Gastroesophageal sphincter (tissue), 4 donors: ENCODE measurements at places on chromosomes 7 and 10. TPM values are rescaled to one million over a fixed set of nuclear protein-coding genes. Genes with fewer than 3 reads are reported as not detected.

DNA sequence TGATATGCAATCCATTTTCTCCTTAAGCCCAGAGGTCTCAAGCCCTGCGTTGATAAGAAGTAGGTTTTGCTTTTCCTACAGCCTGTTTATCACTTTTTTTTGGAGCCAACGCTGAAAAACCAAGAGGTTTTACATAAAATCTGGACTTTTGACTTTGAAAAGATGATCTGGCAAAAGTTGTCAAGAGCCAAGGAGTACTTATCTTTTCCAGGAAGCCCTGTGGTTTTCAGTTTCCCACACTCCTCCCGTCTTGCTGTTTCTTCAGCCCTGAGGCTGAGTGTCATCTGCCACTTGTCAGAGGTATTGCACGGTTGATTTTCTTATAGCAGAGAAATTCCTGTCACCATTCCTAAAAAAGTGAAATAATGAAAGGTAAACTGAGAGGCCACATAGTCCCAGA is 108.7 kb downstream of the TYW1 start:
- ATAC-seq: no peak

DNA sequence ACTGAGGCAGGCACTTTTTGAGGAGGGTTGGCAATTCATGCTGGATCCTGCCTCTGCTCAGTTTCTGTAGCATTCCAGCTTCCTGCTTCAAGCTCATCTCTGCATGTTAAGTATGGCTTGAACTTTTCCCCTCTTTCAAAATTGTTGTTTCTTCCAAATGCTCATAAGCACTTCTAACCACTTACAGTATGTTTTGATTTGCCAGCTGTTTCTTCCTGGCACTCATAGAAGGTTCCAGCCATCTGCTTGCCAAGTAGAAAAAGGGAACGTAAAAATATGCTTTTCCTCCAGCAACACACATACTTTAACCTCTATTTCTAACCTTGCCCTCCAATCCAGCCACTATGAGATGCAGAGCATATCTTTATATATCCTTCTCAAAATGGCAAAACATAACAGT is 692.6 kb upstream of the COBL start:
- no peak for ATAC-seq

DNA sequence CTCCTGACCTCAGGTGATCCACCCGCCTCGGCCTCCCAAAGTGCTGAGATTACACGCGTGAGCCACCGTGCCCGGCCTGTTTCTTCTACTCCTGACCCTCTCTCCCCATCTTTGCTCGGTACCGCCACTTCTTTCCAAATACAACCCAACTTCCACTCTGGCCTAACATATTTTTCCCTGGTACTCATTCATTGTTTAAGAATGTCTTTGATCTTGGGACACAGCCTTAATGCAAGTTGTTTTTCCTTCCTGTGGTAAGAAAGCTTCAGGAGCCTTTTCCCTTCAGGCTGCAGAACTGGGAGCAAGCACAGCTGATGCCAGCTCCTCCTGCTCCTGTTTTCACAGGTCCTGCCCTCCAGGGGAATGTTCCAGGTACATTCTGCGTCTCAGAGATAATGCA is 13.7 kb downstream of the CALML3 start:
- no peak for ATAC-seq

DNA sequence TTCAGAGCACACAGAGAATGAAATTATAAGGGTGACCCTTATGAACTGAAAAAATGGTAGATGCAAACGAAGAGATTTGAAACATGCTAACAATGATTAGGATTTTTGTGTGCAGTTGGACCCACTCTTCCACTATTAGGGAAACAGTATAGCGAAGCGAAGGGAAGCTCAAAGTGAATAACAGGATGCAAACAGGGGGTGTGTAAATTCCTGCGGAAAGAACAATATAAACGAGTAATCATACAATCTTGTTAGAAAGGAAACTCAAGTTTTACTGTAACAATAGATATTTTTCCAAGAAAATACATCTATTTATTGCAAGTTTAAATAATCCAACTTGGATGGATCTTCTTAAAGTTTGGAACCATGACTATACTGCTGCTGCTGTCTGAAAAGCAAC is 14.7 kb downstream of the AHR start:
- no peak for ATAC-seq

- ATAC-seq: no peak
Measured at GRCh38 chr7:128030263-128030653, 979 bp downstream of the LRRC4 start.

DNA sequence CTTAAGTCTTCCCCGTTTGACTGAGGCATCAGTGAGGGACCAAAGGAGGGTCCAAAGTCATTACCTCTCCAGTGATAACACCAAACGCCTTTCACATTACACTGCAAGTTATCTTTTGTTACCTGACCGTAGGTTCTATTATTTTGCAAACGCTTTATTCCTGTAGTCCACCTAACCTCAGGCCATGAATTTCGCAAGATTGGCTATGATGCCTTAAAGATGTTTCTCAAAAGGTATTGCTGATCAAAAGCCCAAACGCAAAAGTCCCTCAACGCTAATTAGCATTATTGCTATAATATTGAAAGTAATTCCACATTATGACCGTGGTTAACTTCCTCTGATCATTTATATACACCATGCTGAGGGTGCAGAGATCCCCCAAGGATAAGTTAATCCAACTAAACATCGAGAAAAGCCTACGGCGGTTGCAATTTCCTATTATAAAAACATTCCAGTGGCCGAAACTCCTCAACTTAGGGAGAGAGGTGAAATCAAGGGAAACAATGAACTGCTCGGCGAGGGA is 649 bp downstream of the DNA2 start:
- ATAC-seq: no peak

- no peak for ATAC-seq
Measured at GRCh38 chr10:124798781-124799180, 2.8 kb upstream of the ABRAXAS2 start.

DNA sequence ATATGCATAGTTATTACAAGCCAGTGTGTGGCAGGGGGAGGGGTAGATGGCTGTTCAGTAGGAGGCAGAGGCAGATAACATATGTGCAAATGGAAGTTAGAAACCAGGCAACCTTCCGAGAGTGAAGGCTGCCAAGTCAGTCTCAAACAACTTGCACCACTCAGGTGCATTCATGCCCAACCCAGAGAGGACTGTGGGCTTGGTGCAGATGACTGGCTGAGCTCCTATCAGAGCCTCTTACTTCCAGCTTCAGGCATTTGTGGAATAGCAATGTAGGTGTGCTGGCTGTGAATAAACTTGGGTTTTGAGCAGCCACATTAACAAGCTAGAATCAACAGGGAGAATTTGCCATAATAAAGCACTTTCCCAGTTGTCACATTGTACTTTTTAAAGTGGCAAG is 789.8 kb downstream of the PHTF2 start:
- no peak for ATAC-seq

DNA sequence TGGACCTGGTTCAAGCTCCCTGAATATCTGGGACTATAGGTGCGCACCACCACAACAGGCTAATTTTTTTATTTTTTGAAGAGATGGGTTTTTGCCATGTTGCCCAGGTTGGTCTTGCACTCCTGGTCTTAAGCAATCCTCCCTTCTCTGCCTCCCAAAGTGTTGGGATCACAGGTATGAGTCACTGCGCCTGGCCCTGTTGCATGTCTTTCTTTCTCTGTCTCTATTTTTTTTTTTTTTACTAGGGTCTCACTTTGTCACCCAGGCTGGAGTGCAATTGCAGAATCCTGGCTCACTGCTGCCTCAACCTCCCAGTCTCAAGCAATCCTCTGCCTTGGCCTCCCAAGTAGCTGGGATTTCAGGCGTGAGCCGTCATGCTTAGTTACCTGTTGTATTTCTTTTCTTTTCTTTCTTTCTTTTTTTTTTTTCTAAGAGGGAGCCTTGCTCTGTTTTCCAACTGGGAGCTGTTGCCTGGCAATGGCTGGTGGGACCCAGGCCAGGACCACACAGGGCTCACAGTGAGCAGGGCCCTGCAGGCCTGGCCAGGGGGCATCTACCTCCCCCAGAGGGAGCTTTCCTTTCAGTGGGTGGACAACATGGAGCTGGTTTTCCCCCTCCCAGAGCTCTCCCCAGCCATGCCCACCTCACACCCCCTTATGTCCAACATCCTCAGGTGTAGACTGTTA is 6.0 kb downstream of the MYL7 start:
- ATAC-seq: no peak

GRCh38 chr10:45147000-45147399 is 146.3 kb downstream of the ZNF22 start:
- no peak for ATAC-seq

- no peak for ATAC-seq
Measured at GRCh38 chr7:89021741-89022140, 226.2 kb upstream of the TEX47 start.

- ATAC-seq: no peak
Measured at GRCh38 chr7:117126676-117127075, 173.4 kb downstream of the ST7 start.

DNA sequence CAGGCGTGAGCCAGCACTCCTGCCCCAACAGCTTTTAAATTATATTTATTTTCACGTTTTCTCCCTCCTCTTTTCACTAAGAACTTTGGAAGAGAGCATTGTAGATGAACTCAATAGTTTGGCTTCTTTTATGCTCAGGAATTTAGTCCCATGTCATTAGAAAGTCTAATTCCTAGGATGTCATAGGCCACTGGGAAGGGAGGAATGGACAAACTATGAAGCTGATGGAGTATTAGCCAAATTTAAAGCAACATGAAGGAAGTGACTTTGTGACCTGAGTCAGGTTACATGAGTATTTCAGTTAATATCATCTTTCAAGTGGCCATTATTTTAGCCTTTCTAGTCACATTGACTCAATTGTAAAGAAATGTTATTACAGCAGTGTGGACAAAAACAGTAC is 18.0 kb upstream of the OPN4 start:
- ATAC-seq: no peak

GRCh38 chr7:132638000-132638399 is 61.7 kb upstream of the PLXNA4 start:
- ATAC-seq: no peak

Gene ZNF503
- 27.3 TPM for total RNA-seq

Gene ARMC10
- 36.6 TPM for total RNA-seq
